ENCODE measurements at places on chromosomes 16 and 17. TPM values are rescaled to one million over a fixed set of nuclear protein-coding genes. Genes with fewer than 3 reads are reported as not detected.
A peak's percentile ranks its signal among the peaks of the same experiment; 100 is the strongest.

- no peak for DNase-seq
These were observed 98.6 kb downstream of the USP22 start for GRCh38 chr17:20944014-20944865.

DNA sequence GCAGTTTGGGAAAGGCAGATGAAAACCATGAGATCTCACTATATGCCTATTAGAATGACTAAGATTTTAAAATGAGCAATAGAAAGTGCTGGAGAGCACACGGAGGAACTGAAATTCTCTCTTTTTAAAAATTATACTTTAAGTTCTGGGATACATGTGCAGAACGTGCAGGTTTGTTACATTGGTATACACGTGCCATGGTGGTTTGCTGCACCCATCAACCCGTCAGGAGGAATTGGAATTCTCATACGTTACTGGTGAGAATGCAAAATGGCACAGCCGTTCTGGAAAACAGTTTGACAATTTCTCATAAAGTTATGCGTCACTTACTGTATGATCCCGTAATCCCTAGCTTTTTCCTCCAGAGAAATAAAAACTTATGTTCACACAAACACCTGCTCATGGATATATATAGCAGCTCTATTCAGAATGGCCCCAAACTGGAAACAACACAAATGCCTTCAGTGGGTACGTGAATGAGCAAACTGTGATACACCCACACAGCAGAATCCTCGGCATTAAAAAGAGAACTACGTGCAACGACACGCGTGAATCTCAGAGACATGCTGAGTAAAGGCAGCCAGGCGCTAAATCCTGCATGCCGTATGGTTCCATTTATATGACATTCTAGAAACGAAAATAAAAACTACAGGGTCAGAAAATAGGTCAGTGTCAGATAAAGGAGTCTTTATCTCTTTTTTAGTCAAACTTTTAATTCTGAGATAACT lies 11.8 kb downstream of the PIK3R6 start:
- no peak for DNase-seq

DNA sequence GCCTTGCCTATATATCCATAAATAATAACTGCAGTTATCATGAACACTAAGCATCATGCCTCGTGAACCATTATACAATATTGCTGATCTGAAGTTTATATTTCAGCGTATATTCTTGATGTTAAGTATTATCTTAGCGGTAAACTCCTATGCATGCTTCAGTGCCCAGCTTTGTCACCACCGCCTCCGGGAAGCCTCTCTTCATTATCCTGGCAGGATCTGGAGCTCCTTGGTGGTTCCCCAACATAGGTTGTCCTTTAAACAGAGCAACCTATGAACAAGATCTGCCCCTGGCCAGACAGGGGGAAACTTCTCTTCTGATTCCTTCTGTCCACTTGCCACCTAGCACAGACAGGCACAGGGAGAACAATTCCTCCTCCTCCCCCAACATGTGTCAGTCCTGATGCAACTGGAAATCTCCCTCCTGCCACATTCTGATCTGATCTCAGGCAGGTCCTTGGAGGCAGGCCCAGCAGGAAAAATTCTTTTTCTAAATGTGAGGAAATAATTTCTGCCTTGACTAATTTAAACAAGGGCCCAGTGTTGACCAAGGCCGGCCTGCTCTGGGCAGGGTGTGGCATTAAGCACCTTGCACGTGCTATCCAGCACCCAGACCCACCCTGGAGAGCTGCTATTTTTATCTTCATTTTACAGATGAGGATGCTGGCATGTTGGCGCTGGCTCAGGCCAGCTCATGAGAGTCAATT lies 22.4 kb downstream of the SPNS2 start:
- DNase-seq = peak; percentile 54

DNA sequence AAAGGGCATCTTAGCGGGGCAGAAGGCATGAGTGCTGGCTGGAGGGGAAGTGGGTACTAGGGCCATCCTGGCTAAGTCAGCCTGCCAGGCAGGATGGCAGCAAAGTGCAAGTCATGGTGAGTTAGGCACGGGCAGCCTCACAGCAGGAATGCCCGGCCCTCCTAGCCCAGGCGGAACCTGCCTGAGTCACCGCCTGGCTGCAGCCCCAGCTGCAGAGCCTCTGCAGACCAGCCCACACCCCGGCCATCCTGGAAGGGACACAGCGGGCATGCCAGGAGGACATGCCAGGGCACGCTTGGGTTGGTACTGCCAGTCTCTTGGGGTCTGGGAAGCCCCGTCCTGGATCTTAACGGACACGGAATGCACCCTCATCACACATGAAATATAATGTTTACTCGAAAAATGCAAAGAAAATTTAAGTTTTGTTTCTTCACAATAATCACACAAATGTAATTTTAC lies 5.0 kb upstream of the ALDH3A1 start:
- DNase-seq = peak; percentile 60

GRCh38 chr16:17940584-17941364 lies 395.8 kb downstream of the NPIPA8 start:
- DNase-seq = no peak

GRCh38 chr17:27498615-27499309 lies 42.5 kb downstream of the KSR1 start:
- no peak for DNase-seq

GRCh38 chr17:59440757-59441463 lies 109.5 kb downstream of the YPEL2 start:
- peak; percentile 88 for DNase-seq

- no peak for DNase-seq
These were observed at the start of gene SLFN14 for GRCh38 chr17:35560703-35561102. TSS of gene SLFN14 (minus strand) at chr17:35560819. CDS start at chr17:35558062, 2,757 bp downstream.

DNA sequence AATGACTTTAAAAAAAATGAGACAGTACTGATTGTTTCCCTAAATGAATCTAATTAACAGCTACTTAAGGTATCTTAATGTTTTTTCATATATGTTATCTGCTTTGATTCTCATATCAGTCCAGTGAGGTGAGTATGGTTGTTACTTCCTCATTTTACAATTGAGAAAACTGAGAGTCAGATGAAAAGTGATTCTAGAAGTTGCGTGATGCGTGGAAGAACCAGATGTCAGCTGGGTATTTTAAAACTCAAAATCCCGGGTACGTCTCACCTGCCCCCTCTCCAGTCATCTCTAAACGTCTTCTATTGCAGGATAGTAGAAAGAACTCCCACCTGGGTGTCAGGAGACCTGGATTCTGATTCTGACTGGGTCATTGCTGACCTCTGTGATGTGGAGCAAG lies 89.2 kb downstream of the MAP2K6 start:
- DNase-seq = no peak

DNA sequence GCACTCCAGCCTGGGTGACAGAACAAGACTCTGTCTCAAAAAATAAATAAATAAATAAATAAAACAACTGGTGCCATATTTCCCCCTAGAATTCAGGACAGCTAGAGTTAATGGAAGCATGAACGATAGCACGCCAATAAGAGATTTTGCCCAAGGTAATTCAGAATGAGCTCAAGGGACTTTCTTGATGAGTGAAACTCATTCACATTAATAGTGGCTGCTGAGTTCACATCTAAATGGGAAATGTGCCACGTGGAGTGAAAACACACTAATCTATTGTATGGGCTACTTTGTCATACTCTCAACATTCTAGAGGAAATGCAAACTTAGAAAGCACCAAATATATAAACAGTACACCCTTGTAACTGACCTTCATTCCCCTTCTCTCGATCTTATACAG lies 47.4 kb upstream of the PSMD7 start:
- no peak for DNase-seq

- no peak for DNase-seq
These were observed 92.2 kb downstream of the IRX3 start for GRCh38 chr16:54194334-54194743.

DNA sequence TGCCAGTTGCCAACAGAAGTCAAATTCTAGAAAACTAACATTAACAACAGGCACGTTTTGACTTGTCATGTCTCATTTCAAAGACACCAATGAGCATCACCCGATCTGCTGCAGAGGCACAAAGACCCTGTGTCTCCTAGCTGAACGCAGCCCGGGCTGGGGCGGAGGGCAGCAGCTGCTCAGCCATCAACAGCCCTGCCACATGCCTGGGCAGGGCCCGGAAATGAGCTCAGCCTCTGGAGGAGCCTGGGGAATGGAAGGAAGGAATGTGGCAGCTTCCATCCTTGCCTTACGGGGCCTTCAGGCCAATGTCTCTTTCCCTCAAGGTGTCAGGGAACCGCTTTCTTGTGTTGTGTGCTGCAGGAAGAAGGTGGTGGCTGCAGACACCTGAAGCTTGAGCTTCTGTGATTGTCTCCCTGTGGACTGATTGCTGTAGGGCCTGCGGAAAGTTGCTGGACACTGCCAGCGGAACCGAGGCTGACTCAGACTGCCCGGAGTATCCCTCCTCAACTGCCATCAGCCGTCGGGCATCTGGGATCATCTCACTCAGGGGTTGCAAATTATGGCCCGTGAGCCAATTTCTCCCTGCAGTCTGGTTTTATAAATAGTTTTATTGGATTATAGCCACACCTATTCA lies 7.3 kb downstream of the CDH13 start:
- peak; percentile 46 for DNase-seq

- no peak for DNase-seq
These were observed 422.3 kb upstream of the RBFOX1 start for GRCh38 chr16:6910301-6910700.

DNA sequence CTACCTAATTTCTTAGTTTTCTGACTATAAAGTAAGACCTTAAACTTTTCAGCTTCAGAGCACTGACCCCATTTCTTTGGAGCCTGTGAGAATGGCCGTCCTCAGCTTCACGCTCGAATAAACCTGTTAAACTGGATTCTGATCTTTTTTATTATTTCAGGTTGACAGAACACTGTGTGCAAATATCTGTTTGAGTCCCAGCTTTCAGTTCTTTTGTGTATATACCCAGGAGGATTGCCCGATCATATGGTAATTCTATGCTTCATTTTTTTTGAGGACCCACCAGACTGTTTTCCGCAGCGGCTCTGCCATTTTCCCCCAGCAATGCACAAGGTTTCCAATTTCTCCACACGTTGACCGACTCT lies 19.8 kb upstream of the KCNH6 start:
- no peak for DNase-seq

GRCh38 chr16:68233835-68234187 lies 2.1 kb downstream of the ESRP2 start:
- no peak for DNase-seq

GRCh38 chr17:50440172-50440837 lies 14.3 kb downstream of the ACSF2 start:
- DNase-seq = no peak

- DNase-seq = no peak
These were observed 16.0 kb downstream of the NUPR1 start for GRCh38 chr16:28522792-28523191.

DNA sequence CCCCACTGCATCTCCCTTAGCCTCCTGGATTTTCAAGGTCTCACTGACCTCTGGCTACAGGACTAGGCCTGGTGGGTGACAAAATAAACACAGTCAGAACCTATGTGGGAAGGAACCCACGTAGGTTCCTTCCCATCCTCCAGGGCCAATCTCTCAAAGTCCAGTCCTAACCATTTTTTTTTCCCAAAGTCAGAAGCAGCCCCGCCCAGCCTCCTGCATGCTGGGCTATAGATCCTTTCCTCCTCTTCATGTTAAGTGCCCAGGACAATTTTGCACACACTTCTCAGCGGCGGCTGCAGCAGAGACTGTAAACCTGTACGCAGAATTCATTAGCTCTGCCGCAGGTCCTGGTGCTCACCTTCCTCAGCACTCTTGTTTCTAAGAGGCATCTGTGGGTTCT lies 285.8 kb downstream of the NPIPA8 start:
- no peak for DNase-seq

SEZ6L2 gene
- total RNA-seq = 0.72 TPM

ADAM11 gene
- 0.28 TPM for total RNA-seq

PTX4 gene
- total RNA-seq = not detected

CLEC10A gene
- not detected for total RNA-seq

MPO gene
- total RNA-seq = not detected

ITGB3 gene
- total RNA-seq = 17.6 TPM

CBX2 gene
- total RNA-seq = 2.2 TPM

KRTAP3-2 gene
- total RNA-seq = not detected

ADPRM gene
- 12.2 TPM for total RNA-seq

CFAP97D1 gene
- total RNA-seq = not detected

HOXB2 gene
- 2.7 TPM for total RNA-seq
